Stimulated activated CD8-positive, alpha-beta memory T cell treated with anti-CD3 and anti-CD28 coated beads, Interleukin-4, amount 100 ng/mL, for 1 hour (primary cell): ENCODE measurements at places on chromosomes 7 and 10.

GRCh38 chr10:16887565-16887964 is 70.3 kb upstream of the RSU1 start:
- no peak for DNase-seq

DNA sequence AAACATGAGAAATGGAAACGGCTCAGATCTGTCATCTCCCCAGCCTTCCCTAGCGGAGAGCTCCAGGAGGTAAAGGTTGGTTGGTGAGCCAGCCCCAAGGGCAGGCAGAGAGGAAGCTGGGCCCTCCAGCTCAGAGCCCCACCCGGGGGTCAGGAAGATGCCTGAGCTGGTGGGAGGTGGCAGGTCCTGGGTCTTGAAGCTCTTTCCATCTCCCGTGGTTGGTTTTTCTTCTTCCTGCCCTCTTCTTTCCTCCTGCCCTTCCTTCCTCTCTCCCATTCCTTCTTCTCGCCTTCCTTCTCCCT is 384.2 kb upstream of the FOXK1 start:
- no peak for DNase-seq

DNA sequence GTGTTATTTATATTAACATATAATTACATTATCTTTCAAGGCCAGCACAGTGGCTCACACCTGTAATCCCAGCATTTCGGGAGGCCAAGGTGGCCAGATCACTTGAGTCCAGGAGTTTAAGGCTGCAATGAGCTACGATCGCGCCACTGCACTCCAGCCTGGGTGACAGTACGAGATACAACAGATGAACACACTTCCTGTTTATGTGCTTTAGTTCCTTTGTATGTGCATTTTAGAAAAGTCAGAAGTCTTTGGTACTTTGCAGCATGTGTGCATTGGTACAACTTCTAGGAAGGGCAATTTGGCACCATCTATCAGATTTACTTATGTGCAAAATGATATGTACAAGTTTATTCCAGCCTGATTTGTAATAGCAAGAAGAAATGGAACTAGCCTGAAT is 13.3 kb downstream of the SLC35G1 start:
- no peak for DNase-seq

GRCh38 chr10:120598386-120598785 is 141.4 kb downstream of the PLPP4 start:
- no peak for DNase-seq

GRCh38 chr7:84701524-84702306 is 485.1 kb downstream of the SEMA3D start:
- DNase-seq, result no peak
